ENCODE measurements at places on chromosomes 2 and 18.

GRCh38 chr2:98480598-98480997, 35.9 kb downstream of the INPP4A start:
- DNase-seq, result no peak

DNA sequence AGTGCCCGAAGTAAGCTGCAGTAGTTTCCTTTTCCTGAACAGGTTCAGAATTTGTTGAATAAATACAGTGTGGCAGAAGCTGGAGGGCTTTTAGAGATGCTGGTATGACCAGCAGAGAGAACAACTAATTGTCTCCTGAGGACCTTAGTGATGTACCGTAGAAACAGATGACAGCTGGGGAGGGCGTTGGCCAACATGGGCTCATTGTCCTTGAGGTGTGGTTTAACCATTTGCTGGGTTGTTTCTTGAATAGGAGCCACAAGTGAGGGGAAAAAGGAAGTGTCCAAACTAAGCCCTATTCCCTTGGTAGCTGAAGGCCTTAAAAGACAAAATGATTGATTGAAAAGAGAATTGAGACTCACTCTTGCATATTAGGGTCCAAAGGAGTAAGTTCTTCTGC, 11.7 kb upstream of the FAM228A start:
- DNase-seq, result no peak

GRCh38 chr2:76050196-76050595, 339.5 kb upstream of the GCFC2 start:
- DNase-seq, result no peak

DNA sequence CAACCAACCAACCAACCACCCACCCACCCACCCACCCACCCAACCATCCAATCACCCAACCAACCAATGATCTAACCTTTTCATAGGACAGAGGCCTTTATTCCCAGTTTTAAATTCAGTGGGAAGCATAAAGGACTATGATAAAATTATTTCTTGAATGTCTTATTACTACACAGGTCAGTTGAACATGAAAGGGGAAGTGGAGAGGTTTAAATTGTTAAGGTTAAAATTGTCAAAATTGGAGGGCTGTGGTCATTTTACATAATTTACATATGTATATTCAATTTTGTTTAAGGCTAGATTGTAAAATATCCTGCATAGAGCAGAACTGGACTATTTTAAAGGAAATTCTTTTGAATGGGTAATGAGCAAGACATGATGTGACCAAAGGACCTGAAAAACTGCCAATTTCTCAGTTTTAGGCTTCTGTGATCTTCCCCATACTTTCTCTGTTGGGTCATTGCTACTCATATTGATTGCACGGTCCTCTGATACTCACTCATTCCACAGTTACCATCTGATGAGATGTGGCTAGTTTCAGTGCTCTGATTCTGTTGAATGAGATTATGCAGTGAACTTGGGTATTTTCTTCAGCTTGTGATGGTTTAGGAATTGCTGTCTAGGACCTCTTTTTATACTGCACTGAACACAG, 127.4 kb downstream of the PLCL1 start:
- no peak for DNase-seq

DNA sequence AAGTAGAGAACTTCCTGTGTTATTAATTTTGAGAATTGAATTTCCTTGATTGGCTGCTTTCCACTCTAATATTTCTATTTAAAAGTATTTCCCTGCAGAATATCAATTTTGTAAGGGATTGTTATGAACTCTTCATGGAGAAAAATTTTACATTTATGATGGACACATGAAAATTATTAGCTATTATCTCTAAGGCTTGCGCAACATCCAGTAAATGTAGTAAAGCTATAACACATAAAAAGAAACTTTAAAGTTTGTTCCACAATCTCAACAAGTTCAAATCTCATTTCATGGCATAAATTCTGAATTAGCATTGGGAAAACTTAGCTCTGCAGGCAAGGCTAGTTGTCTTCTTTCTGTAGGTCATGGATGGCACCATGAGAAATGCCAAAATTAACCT, 4.2 kb upstream of the EML4 start:
- no peak for DNase-seq

DNA sequence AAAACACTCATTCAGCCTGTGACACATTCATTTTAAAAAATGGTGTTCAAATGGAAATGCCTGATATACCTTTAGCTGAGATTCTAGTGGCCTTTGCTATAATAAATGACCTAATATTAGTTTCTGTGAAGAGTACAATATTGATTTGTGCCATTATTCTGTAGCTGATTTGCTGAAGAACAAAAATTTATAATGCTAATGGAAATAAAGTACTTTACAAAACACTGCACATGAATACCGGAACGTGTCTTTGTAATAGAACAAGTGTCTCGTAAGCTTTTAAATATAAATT, 138.7 kb downstream of the WDR7 start:
- DNase-seq, result no peak

DNA sequence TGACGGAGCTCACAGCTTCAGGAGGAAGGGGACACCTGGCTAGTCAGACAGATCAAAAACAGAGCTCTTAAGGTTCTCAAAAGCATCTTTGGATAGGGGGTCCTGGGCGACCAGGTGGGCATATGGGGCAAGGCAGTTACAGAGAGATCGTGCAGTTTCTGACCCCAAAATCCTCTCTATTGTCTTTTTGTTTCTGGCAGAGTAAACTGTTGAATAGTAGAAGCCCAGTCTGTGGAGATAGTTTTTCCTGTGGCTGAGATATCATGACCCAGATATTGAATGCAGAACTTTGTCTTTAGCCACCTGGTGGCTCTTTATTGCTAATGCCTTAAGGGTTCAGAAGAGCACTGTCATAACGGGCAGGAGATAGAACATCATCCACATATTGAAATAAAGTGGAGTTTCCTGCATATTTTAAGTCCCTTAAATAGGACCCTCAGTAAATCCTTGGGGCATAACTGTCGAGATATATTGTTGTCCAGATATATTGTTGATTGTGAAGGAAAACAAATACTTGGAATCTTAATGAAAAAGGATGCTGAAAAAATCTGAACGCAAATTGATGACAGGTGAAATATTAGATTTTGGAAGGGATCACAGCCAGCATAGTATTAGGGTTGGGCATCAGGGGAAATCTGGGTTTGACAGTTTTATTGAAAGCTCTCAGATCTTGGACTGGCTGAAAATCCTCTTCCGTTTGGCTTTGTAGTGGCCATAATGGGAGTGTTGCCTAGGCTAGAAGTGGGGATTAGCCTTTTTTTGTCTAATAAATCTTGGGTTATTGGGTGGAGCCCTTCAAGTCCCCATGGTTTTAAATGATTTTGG, 14.1 kb upstream of the ZDBF2 start:
- no peak for DNase-seq

GRCh38 chr2:60641811-60642788, 88.6 kb upstream of the BCL11A start:
- DNase-seq, result no peak
